ENCODE measurements at places on chromosomes 12 and 14.

DNA sequence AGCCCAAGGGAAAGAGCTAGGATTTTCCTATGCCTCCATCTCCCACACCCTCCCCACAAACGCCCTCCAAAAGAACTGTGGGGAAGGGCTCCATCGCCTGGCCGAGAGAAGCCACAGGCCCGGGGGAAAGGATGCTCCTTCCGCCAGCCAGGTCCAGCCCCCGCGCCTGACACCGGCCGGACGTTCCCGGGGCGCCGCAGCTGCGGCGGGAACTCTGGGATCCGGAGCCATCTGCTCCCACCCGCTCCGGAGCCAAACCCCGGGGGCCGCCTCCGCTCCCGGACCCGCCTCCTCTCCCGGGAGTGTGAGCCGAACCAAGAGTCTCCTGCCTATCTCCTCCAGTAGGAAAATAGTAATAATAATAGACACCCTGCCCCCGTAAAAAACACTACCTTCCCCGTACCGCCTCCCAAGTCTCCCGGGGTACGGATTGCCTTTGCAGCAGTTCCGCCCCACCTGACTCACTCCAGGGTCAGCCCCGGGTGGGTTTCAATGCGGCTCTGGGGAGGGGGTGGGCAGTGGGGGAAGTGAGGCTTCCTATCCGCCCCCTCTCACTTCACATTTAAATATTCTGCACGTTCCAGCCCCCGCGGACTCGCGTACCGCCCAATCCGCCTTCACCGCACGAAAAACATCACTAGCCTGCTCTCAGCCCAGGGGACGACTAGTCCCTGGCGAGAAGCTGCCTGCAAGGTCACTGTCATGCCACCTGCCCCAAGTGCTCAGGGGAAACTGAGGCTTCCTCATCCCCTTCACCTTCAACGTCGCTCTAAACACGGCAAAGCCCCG lies 2.4 kb downstream of the AGAP2 start:
- no peak for DNase-seq

DNA sequence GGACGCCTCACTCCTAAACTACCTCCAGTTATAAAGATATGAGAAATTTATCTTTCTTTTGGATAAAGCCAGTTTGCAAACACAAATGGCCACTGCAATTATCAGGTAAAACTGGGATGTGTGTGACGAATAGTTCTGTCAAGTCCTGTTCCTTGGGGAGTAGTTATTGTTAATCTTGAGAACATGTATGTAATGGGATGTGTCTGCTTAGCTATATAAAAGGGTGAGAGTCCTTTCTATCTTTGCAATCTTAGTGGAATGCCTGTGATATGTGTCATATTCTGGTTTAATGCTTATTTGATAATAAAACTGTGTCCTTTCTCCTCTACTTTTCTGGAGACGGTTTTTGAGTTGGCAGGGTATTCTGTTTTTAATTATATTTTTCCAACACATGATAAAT lies 56.1 kb upstream of the PKP2 start:
- DNase-seq: no peak

GRCh38 chr12:107027636-107028053 lies 40.7 kb upstream of the MTERF2 start:
- peak; percentile 83 for DNase-seq

DNA sequence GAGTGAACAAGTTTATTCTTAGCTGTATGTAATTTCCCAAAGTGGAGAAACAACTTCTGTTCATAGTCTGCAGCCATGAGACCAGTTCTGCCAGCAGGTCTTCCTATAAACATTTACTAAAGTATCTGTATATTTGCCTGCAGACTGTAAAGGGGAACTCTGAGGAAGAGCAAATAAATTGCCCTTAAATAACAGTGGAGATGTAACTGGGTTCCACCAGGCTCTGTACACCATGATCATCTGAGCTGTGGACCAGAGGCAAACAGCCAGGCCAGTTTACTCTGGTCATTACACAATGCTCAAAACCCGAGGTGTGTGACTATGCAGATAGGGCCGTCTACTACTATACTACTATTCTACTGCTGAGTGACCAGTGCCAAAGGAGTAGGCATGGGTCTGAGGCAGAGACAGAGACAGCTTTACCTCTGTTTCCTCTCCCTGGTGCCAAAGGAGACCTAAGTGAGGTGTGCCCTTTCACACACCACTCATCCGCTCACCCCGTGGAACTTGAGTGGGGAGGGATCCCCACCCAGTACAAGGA lies 21.1 kb upstream of the CERS5 start:
- no peak for DNase-seq

DNA sequence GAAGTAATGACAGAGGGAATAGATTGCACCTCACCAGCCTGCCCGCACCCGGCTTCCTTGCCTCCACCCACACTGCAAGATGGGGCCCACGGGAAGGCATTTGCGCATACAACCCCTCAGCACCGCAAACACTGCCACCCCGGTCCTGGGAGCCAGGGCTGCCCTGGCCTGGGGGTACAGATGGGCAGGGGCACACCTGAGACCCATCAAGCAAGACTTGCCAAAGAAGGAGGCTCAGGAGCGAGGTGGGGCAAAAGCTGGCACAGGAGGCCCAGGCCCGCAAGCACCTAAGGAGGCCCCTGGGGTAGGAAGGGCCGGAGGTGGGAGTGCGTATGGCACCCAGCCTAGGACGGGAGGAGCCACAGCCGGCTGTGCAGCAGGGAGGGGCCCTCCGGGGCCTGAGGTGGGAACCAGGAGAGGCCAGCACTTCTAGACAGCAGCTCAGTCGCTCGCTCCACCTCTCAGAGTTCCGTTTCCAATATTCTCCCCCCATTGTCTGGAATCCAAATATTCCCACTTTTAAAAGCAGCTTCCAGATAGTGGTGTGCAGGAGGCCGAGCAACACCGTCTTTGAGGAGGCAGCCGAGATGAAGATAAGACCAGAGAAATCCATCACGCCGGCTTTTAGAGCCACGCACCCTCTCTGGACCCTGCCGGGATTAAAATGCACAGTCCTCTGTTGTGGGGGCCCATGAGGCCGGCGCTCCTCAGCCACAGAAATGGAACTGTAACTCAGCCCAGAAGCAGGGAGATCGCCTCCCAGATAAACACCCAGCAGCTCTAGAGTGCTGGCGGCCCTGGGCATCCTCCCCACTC lies 12.2 kb upstream of the C14orf180 start:
- DNase-seq: no peak

- DNase-seq: no peak
Measured at GRCh38 chr12:132456944-132457495, 32.9 kb upstream of the FBRSL1 start.

DNA sequence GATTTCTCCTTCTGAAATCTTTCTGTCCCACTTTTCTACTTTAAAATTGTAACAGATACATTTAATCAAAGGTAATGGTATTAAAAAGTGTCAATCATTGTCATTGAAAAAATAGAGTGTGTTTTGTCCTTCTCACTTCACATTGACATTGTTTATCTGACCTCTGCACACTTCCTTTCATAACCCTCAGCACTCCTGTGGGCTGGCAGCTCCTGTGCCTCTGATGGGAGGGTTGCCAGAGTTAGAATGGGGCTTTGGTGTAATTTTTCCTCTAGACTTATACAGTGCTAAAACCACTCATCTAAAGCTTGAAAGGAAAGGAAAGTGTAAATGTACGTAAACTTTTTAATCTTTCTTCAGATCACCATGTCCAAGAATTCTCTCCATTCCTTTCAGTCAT lies 23.7 kb downstream of the KCNA1 start:
- no peak for DNase-seq

DNA sequence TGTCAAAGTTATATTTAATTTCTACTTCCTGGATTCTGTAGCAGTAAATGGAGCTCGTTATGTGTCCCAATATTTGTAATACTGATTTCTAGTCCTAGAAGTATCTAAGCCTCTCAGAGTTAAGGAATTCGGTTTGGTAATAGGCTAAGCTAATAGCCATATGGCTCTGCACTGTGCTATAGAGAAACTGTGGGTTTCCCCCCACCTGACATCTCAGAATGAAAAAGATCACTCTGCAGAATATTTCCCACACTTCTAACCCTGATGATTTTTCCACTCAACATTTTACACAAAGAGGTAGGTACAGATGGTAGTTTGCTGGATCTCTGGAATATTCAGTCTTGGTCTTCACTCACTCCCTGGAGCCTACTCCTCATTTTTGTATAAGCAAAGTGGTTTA lies 71.2 kb downstream of the BORCS5 start:
- no peak for DNase-seq
